ENCODE measurements at places on chromosomes 1 and 21.

- DNase-seq, result peak; percentile 96
These were observed 53.4 kb downstream of the KRTAP19-8 start for GRCh38 chr21:30984889-30985288.

- DNase-seq, result no peak
These were observed 161.6 kb downstream of the LRRC40 start for GRCh38 chr1:70043804-70044203.

DNA sequence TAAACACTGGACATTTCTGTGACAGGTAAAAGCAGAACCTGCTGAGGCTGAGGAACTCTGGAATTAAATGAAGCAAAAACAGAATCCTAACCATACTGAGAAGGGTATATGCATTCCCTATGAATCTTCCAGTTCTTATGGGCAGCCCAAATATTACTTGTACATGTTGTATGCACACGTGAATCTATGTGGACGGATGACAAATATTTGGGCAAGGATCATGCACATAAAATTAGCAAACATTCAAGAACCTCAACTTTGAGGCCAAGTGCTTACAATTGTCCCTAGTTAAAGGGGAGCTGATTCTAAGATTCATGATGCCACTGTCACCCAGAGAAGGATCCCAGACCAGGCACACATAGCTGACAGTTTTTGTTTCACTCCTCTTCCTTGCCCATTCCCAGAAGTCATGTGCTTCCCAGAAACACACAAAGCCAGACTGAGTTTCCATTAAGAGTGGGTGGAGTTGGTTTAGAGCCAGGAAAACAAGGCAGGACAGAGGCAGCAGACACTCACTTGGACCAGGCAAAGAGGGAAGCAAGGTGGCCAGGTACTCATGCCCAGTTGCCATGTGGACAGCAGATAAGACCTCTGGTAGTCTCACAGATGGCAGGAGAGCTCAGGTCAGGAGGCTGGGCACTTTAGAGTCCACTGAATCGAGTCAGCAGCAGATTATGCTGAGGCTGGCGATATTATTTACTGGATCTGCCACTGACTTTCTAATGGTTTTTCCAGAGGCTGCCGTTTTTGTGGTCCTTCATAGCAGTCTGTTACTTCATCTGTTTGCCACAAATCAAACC is 25.6 kb downstream of the AK2 start:
- DNase-seq, result no peak

GRCh38 chr1:26418865-26419349 is 8.3 kb downstream of the LIN28A start:
- DNase-seq, result no peak

GRCh38 chr21:20611008-20611407 is 387.2 kb upstream of the NCAM2 start:
- DNase-seq, result no peak

- peak; percentile 42 for DNase-seq
These were observed 63.4 kb upstream of the NEK2 start for GRCh38 chr1:211738691-211739301.

GRCh38 chr1:203342192-203342940 is 8.6 kb downstream of the FMOD start:
- peak; percentile 81 for DNase-seq

DNA sequence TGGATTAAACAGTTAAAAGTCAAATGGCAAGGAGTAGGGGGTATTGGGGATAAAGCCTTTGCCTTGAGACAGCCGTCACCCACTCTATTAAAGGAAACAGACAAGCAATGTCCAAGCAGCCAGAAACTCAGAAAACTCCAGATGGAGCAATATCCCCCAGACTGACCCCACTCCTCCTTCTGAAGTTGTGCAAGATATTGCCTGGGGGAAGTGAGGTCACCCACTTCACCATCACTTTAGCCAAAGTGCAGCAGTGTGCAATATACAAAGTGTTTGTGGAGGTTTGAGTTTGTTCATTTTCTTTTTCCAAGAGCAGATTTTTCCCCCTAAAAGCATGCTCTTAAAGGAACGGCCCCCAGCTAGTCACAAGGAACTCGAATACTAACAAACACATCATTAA is 125.1 kb downstream of the ETS2 start:
- no peak for DNase-seq

DNA sequence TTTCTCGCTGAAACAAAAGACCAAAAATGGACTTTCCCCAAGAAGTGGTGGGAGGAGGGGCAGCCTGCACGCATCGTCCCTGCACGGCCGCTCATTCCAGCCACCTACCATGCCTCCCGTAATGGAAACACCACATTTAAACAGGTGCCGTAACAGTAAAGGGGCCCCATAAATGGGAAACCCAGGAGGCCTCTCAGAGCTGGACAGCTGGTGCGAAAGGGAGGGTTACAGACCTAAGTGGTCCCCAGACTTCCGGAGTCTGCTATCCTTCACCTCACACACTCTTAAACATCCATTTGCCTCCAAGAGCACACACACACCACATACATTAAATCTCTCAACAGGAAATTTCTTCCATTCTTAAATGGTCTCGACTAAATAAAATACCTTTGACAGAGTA is 120.7 kb upstream of the SOD1 start:
- no peak for DNase-seq

All from DMS53 (cell line).